HT1080 (cell line): ENCODE measurements at places on chromosomes 6 and 20. TPM values are rescaled to one million over a fixed set of nuclear protein-coding genes. Genes with fewer than 3 reads are reported as not detected.

MROH8 gene
- 1.5 and 3.3 TPM in 2 replicates for total RNA-seq

RRP36 gene
- 134 and 137 TPM in 2 replicates for total RNA-seq

SIRPB2 gene
- not detected in 2 replicates for total RNA-seq

DNA sequence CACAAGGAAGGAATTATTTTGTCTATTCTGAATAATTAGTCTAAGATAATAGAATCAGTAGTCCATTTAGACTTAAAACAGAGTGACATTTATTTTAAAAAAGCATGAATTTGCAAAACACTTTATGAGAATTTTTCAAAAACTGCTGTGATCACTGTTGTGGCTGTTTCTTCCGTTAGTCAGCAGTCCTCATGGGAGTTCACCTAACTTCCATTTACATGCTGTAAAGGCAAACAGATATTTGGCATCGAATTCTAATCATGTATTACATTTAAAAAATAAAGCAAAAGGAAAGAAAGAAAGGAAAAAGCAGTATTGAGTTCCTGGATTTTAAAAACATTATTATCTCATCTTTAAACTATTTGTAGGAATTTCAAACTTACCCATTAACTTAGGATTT, 111.8 kb downstream of the MTHFD1L start:
- no peak for DNase-seq

- peak; percentile 16 for DNase-seq
Observed at GRCh38 chr6:76435174-76435573, 362.7 kb upstream of the IMPG1 start.

DNA sequence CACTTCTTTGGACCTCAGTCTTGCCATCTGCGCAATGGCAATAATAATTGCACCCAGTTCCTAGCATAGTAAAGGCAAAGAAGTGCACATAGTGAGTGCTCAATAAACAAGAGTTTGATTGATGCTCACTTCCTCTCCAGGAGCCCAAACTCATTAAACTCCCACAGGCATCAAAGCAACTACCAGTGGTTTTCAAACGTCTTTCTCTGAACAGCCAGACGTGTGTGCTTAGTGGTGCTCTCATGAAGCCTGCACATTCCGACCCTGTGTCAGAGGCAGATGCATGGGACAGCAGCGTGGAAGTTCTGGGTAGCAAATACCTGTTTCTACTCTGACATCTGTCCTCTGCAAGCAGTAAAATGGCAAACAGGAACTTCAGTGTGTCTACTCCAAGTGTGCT, 146.3 kb upstream of the MAFB start:
- DNase-seq, result no peak

- DNase-seq, result no peak
Observed at GRCh38 chr6:137167702-137168377, 5.6 kb downstream of the IL22RA2 start.

DNA sequence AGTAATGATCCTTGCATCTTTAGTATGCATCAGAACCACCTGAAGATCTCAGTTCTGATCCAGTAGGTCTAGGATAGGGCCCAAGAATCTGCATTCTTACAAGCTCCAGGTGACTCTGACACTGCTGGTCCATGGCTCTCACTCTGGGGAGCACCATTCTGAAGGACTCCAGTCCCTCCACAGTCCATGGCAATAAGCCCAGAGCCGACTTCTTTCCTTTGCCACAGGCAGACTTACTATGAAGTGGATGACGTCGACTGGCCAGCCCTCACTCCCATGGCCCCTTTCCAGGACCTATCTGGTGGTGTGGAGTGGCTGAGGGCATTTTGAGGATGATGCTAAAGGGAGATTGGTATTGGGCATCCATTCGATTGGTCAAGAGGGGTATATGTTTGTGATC, 21.8 kb upstream of the LY86 start:
- DNase-seq, result no peak

DNA sequence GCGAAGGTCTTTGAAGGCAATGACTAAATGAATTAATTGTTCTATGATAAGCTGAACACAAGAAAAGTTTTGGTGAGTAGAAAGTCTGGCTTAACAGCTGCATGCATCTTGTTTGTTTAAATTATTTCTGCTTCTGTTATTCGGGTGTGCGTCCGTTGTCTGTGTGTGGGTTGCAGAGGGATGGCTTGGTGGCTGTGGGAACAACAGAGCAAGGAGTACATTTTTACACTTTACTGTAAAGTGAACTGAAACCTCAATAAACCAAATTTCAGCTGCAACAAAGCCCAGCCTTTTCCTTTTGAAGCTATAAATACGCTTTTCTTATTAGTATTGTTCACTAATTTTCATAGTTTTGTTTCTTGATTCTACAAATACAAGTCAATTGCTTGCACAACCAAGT, 3.5 kb upstream of the LAMP5 start:
- no peak for DNase-seq

GRCh38 chr6:124557873-124558272, 404.4 kb upstream of the RNF217 start:
- no peak for DNase-seq

DNA sequence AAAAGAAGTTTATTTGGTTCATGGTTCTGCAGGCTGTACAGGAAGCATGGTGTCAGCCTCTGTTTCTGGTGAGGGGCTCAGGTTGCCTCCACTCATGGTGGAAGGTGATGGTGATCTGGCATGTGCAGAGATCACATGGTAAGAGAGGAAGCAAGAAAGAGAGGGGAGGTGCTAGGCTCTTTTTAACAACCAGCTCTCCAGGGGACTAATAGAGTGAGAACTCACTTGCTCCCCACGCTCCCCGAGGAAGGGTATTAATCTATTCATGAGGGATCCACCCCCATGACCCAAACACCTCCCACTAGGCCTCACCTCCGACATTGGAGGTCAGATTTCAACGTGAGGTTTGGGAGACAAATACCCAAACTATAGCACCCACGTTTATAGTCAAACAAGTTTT, 4.0 kb upstream of the GJB7 start:
- no peak for DNase-seq

- DNase-seq, result no peak
Observed at GRCh38 chr6:45815466-45816125, 200.1 kb downstream of the CLIC5 start.

GRCh38 chr6:63493557-63493956, 78.7 kb upstream of the LOC128125822 start:
- no peak for DNase-seq

- no peak for DNase-seq
Observed at GRCh38 chr6:41642090-41642959, 4.1 kb downstream of the MDFI start.

DNA sequence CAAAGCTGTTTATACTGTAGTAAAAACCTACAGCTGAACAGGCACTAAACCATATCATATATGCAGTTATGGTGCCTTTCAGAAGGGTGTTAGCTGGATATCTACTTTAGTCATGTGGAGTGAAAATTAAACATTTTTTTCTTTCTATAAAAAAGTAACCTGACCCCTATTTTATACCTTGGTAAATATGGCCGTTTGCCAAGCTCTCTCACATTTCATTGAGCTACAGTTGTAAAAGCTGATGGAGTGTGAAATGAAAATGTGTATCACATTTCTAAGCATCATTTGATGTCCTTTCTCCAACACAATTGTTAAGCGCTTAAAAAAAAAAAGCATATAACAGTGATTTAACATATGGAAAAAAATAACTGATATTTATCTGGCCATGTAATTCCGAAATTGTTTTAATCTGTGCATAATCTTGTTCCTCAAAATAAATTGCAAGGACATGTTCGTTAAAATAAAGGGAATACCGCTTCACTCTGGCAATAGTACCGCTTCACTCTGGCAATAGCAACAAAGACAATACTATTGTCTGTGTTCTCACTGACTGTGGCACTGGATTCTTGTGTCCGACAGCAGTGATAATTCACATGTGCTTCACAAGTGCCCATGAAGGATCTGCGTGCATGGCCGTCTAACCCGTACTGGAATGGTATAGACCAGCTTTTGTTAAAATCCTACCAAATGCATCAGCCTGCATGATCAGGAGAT, 391.8 kb upstream of the SOX4 start:
- no peak for DNase-seq

DNA sequence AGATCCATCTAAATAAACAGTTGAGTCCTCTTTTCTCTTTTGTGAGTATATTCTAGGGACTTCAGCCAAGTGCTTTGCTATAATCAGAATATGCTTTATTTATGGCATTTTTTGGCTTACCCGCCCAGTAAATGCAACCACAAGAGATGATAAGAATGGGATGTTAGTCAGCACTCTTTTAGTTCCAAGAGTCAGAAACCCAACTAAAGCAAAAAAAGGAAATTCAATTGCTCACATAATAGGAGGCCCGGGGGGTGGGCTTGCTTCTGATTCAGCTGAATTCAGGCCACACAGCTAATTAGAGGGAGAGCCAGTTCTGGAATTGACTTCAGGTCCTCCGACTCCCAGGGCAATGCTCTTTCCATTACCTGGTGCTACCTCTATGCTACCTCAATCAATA, 250.6 kb downstream of the FARS2 start:
- DNase-seq, result peak; percentile 72
